Esophagus squamous epithelium (tissue), 5 donors: ENCODE measurements at places on chromosomes 3 and 15. TPM values are rescaled to one million over a fixed set of nuclear protein-coding genes. Genes with fewer than 3 reads are reported as not detected.

GRCh38 chr15:71654042-71654719 is 156.2 kb upstream of the NR2E3 start:
- no peak for DNase-seq

DNA sequence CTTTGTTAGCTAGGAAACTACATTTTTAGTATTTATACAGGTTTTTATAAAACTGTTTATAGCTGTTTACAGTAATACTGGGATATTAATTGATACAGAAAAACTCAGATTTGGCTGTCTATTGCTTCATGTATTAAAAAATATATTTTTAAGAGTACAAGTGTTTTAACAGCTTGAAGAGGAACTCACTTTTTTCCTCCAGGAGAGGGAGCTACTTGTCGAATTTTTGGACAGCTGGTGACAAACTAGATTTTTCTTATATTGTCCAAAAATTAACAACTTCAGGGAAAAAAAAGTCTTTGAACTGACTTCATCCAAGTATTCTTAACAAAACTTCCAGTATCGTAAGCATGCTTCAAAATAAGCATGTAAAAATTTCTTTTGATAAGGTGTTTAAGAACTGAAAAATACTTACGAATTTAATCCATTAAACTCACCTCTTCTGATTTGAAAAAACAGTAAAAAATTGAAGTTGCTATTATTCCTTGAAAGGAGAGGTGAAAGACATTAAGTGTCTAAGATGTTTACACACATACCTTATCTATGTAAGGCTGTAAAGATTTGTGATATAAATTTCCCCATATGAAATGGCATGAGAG is 4.0 kb downstream of the DIPK2A start:
- DNase-seq = no peak

DNA sequence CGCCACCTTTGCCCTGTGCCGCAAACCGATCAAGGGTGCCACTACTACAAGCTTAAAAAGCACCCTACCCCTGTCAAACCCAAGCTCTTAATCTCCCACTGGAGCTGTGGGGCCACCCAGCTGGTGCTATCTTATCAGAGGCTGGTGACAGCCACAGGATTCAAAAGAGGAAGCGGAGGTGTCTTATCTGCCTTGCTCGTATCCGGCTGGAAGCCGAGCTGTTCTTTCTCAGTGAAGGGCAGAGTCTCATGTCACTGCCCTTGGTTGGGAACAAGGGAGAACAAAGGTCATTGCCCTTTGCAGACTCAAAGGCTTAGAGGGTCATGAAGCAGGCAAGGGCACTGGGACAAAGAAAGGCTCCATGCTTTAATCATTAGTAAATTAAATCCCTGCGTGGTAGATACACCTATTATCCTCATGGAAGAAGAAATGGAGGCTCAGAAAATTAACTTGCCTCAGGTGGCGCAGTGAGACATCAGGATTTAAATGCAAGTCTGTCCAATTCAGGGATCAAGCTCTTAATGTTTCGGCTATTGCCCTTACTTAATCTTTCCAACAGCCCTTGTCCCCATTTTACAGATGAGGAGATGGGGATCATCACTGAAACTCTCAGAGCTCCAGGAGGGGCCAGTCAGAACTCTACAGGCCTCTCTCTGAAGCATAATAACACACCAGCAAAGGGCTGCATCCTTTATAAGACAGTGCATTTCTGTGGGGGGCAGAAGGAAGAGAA is 360.0 kb upstream of the PROK2 start:
- DNase-seq = no peak

GRCh38 chr3:17535274-17535673 is 207.2 kb downstream of the TBC1D5 start:
- no peak for DNase-seq

GRCh38 chr15:44545913-44546802 is 9.2 kb downstream of the EIF3J start:
- no peak for DNase-seq

DNA sequence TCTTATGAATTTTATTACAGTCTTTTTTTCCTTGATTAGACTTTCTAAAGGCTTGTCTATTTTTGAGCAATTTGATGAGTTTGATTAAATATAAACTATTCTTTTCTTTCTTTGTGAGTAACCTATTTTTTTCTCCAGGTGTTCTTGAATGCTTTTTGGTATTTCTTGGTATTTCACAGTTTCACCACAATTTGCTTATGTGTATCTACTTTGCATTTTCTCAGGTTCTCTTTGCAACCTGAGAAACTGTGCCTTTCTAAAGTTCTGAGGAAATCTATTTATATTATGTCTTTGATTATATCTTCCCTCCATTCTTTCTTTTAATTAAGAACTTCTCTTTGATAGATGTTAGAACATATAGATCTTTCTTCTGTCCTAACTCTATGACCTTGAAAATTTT is 117.1 kb upstream of the MLF1 start:
- no peak for DNase-seq

GRCh38 chr3:177410730-177411129 is 213.4 kb upstream of the TBL1XR1 start:
- DNase-seq = no peak

DNA sequence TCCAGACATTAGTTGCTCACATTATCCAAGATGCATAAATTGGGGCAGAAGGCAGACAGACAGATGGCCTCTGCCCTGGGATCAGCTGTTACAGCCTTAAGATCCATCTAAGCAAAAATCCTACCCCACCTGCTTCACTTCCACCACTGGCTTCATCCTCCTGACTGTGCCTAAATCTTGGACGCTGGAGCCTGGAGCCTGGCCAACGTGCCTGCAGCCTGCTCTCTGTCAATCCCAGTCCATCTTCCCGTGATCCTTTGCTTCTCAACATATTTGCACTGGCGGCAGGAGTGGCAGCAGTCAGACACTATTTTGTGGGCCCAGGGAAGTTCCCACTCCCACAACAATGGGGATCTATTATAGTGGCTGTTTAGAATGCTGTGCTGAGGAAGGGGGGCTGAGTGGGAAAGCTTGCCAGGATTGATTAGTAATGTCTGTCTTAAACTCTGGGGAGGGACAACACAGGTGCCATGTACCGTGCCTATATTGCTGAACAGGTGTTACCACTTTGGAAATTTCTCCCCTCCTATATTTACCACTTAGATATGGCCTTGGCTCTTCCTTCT is 121.2 kb downstream of the MEGF11 start:
- no peak for DNase-seq

- DNase-seq = no peak
Observed at GRCh38 chr15:89785064-89785773, 9.1 kb downstream of the MESP2 start.

GRCh38 chr3:18046131-18046915 is 303.9 kb upstream of the TBC1D5 start:
- no peak for DNase-seq

GRCh38 chr3:180743813-180744590 is 64.7 kb upstream of the CCDC39 start:
- no peak for DNase-seq

DNA sequence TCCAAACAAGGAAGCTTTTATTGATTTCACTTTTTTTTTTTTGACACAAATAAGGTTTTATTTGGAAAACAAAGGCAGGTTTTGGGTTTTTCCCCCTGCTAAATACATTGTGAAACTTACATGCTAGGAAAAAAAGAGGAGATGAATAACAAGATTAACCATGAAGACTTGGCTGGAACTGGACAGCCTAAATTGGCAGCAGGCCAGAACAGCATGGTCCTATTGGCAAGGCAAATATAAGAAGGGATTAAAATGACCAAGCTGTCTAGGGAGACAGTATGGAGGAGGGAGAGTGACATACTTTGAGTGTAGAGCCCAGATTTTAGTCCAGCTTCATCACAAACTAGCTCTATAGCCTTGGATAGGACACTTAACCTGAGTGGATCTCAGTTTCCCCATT is 63.9 kb upstream of the BBX start:
- no peak for DNase-seq

The OR5K2 gene
- total RNA-seq = not detected

The NUP210 gene
- 9.8 TPM for total RNA-seq

The ROBO1 gene
- 37.3 TPM for total RNA-seq

The CCR1 gene
- 1.3 TPM for total RNA-seq

The GOLGA6L7 gene
- not detected for total RNA-seq
